Activated CD4-positive, alpha-beta T cell treated with anti-CD3 and anti-CD28 coated beads, Interleukin-2, amount 50 U/mL, for 24 hours (primary cell): ENCODE measurements at places on chromosomes 16 and 17.

DNA sequence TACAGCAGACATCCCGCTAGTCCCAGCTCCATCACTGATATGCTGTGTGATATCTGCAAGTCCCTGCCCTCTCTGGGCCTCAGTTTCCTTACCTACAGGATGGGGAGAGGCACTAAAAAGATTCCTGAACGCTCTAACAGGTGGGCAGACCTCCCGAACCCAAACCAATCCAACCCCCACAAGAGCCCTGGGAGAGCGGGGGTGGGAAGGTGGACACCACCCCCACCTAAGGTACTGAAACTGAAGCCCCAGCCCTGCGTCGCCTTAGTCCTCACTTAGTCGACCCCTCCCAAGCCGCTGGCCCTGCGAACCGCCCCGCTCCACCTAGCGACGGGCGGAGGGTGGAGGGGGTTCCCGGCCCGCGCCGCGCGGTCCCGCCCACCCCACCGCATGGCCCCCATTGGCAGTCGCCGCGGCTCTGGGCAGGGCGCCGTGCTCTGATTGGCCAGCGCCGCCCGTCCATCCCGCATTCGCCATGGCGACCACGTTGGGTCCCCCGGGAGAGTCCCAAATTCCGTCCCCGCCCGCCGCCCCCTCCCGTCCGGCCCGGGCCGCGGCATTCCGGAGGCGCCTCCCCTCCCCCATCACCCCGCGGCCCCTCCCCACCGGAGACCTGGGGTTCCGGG lies 578 bp downstream of the CCDC102A start:
- DNase-seq, result peak; percentile 89

DNA sequence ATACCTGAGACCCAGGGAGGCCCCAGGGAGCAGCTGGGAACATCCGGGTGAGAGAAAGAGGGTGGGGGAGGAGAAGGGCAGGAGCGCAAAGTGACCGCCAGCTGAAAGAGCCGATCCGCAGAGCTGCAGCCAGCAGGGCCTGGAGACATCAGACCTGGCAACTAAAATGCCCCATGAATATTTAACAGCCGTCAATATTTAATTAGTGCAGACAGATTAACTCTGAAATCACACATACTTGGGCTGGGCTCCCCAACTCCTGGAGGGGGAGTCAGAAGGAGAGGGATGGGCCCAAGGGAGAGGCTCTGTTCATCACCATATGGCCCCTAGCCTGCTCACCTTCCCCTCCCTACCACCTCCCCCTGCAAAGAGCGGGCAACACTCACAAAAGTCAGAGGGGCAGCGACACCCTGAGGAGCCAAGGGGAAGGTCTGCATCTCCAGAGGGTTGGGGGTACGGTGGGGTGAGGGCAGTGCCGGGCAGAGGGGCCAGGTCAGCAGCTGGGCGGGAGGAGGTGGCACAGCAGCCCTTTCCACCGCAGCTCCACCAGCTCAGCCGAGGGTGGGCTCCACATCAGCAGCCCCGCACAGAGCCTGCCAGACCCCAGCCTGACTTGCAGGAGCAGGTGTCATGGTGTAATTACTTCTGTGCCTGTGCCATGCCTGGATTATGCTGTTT lies 61.9 kb upstream of the CCL1 start:
- DNase-seq, result no peak

DNA sequence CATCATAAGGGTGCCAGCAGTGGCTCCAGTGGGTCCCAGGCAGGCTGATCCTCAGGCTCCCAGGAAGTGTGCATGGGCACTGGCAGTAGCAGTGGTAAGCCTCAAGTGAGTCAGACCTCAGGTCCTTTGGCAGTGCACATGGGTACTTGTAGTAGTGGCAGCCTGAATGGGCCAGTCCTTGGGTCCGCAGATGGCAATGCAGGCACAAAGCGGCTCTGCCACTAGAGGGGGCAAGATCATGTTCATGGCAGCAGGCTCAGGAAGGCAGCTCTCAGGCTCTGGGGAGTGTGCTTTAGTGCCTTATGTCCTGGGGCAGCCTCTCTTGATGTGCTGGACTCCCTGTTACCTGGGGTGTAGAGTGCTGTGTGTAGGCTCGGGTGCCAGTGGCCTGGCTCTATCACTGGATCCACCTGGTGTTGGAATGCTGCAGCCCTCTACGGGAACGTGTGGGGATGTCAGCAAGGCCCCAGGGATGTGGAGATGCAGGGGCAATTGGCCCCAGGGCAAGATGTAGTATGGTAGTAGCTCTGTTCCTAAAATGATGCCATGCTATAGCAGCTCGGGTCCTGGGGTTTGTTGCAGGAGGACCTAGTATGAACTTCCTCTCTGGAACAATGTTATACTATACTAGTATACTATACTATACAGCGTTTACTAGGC lies 11.0 kb downstream of the ACSM3 start:
- peak; percentile 21 for DNase-seq

DNA sequence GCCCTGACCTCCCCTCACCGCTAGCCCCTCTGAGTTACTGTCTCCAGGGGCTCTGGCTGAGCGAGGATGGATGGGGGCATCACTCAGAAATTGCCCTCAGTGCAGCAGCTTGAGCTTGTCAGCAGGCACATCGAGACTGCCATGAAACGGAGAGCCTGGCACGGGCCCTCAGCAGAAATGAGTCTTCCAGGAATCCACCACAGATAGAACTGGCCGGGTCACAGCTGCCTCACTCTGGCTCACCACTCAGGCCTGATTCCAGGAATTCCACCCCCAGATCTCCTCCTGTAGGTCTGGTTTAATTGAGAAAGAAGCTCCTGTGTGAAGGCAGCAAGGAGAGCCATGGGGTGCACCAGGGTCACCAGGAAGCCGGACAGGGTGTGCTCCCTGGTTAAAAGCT lies 85.5 kb downstream of the GSG1L start:
- no peak for DNase-seq
